Cerebellum (tissue), 4 donors: ENCODE measurements at places on chromosomes 5 and 9.

DNA sequence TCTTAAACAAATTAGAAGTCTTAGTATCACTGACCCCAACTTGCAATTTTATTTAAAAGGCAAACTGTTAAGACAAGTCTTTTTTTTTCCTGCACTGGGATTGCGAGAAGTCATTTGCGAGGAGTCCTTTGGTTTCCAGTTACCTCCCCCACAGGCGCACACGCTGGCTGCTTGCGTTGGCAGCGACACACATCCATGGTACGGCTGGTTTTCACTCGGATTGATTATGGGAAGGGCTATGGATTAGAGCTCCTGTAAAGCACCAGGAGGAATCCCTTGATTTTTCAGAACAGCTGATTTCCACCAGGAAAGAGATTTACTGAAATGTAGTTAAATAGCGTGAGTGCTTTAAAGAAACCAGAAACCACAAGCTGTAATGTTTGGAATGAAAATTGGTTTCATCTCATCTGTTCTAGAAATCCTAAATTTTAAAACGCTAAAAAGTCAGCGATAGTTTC, 737 bp downstream of the SLC1A3 start:
- no peak for DNase-seq

DNA sequence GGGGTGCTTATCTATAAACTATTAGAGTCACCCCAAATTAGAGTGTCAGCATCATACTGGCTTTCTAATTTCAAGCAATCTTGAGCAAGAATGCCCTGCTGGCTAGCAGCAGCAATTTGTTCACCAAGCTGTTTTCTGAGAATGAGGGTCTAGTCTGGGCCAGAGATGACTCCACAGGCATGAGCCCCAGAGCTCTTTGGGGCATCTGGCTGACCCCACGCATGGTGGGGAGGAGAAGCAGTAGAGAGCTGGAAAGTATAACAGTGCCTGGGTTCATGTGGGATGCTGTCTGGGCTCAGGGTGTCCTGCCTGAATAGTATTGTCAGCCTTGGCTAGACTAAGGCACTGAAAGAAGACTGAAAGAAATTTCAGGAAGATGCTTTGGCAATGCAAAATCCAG, 64.9 kb downstream of the C6 start:
- DNase-seq, result no peak

DNA sequence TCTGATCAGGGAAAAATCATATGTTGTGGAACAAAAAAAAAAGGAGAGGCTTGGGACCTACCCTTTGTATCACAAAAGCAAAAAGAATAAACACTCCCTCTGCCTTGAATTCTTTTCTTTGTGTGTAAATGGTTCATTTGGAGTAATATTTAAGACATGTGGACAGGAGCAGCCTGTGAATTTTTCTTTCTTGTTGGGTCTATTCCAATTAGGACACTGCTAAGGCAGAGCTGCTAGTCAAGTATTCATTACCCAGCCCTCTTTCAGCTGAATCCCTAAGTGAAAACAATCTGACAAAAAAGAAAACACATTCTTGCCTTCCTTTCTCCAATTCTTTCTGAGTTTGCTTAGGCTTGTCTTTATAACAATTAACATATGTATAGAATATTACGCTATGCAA, 330.0 kb downstream of the EBF1 start:
- DNase-seq, result peak; percentile 23

DNA sequence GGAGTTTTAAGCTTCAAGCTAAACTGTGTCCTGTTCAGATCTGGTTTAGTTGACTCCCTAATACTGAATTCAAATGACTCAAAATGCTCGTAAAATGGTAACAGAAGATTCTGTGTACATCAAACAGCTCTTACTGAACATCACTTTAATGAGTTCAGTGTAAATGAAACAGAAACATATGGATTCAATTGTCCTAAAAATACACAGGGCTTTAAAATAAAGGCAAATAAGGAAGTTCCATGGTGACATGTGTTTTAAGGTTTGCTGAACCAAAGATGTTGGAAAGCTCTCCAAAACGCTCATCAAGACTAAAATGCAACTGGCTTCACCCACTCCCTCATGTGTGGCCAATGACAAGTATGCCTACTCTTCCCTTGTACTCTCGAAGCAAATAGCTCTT, 340.0 kb upstream of the PIK3R1 start:
- no peak for DNase-seq

GRCh38 chr5:58902305-58902704, 319.4 kb downstream of the RAB3C start:
- DNase-seq, result no peak

DNA sequence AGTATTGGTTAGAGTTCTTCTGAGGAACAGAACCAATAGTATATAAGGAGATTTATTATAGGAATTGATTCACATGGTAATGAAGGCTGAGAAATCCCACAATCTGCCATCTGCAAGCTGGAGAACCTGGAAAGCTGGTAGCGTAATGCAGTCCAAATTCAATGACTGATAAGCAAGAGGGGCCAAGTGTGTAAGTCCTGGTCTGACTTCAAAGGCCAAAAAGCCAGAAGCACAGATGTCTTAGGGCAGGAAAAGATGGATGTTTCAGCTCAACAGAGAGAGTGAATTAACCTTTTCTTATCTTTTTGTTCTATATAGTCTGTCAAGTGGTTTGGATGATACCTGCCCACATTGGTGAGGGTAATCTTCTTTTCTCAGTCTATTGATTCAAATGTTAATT, 146.4 kb downstream of the FGF10 start:
- no peak for DNase-seq

- DNase-seq, result peak; percentile 80
Measured at GRCh38 chr5:54757541-54757940, 227.9 kb downstream of the ESM1 start.

GRCh38 chr9:134191455-134192209, 27.3 kb upstream of the RNU6ATAC start:
- DNase-seq, result no peak

DNA sequence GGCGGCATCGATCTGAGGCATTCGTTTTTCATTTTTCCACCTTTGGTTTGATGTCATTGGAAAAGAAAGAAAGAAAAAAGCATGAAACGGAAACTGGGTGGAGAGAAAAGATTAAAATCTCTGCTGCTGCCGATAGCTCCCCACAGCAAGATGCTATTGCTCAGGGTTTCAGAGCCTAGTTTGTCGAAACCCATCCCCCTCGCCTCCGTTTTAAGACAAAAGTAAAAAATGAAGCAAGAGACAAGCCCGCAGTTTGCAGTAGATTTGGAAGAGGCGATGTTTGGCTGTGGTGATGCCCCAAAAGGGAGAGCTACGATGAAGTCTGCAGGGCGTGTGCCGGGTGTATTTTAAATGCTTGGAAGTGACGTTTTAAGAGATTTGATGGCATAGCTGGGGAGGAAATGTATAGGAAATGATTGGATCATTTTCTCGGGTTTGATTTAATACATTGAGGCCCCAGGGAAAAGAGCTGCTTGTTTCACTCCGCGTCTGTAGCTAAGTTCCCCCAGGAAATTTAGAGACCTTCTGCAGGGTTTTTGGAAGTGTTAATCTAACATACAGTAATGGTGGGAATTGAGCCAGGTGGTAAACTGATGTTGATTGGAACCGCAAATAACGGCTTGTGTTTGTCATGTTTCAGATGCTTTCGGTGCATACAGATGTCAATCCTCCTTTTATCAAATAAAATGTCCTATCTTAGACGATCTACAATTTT, 909 bp downstream of the NDFIP1 start:
- peak; percentile 31 for DNase-seq

- no peak for DNase-seq
Measured at GRCh38 chr5:155307229-155307628, 293.7 kb downstream of the KIF4B start.

DNA sequence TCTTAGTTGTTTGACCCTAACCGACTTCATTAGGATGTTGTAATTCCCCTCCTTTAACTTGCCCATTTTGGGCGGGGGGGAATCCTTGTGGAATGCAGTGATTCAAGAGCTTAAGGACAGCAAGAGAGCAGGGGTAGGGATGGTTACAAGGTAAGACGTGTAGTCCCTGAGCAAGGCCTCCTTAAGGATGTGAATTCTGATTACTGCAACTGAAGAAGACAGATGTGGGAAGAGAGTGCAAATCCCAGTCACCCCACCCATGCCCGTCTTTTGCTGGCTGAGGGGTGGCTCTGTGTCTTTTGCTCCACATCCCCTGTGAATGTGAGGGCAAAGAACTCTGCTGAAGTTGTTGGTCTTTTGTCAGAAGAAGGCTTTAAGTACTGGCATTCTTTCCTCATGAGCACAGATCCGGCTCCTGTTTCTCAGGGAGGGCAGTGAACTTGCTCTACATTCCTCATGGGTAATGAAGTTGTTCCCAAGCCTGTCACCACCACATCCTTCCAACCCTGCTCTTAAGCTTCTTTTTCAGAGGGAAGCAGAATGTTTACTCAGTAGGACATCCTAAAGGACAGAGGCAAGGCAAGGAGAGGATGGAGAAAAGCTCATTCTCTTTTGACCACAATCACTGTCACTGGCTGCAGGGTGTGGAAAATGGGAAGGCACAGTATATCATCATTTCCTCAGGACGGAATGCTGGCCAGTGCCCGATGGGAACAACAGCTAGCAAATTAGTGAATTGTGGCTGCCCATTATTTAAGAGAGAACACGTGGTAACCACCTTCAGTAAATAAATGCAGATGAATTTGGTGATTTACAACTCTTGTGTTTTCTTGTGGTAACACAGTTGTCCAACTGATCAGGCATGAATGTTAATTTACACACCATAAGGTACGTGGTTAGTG, 61.5 kb downstream of the RAI14 start:
- no peak for DNase-seq

- DNase-seq, result no peak
Measured at GRCh38 chr9:27365707-27366376, 68.9 kb upstream of the EQTN start.

GRCh38 chr5:139061274-139061673, 136.9 kb downstream of the SIL1 start:
- DNase-seq, result no peak

- no peak for DNase-seq
Measured at GRCh38 chr9:108205276-108205675, 650.5 kb downstream of the ACTL7B start.

- no peak for DNase-seq
Measured at GRCh38 chr9:113675475-113675941, 200.6 kb upstream of the ZNF618 start.

GRCh38 chr5:178496642-178497041, 93.6 kb downstream of the COL23A1 start:
- no peak for DNase-seq

DNA sequence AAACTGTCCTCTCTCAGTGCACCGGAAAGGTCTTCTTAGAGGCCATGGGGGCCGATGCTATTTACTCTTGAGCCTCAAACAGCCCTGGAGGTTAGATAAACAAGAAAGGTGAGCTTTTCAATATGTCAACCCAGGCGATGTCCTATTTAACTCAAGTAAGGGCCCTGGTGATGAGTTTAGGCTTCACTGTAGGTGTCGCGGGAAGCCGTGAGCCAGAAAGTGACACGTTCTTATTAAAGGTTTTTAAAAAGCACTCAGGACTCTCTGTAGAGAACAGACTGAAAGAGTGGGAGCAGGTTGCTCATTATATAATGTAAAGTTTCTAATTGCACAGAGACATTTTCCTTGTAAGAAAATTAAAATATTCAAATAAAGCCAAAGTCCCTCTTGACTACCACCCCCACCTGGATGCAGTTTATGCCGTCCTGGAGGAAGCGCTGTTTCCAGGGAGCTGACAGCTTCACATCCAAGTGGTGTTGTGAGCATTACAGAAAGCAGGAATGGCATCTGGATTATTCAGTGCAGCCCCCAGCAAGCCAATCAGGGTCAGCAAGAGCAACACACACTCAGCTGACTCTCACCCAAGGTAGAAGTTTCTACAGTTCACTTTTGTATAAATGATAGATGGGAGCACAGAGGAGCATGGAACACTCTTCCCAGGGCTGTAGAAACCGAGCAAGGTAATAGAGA, 280.3 kb downstream of the DRD1 start:
- DNase-seq, result no peak

DNA sequence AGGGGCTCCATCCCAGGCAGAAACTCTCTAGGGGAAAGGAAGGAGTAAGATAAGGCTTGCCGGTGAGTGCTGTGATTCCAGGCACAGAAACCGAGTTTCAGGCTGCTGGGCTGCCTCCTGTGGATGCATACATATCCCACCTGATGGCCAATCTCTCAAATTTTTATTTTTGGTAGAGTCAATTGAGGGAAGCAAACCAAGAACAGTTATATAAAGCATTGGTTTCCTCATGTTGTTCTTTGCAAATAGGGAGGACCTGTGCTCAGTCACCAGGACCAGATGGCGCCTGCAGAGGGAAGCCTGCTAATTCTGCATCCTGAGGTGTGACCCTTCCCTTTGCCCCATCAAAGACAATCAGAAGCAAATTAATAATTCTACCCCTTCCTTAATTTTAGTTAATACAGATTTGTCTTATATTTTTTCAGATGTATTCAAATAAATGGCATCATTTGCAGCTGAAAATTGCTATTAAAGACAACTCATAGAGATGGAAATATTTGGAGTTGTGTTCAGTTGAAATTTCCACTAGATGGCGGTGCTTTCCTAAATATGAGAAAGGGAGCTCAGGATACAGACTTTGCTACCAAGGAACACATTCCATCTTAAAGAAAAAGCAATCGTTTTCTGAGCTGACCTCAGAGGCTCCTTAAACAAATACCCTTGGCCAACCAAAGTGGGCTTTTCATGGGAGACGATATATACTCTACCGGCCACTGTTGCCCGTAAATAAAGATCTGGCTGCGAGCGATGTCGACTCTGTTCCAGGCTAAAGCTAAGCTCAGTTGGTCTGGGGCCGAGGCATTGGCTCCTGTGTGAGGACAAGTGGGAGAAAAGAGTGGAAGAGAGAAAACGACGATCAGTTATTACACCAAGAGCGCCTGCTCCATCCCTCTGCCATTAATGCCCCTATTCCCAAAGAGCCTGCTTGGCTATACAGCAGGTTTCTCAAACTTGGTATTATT, 225.7 kb upstream of the KLF9 start:
- peak; percentile 73 for DNase-seq

DNA sequence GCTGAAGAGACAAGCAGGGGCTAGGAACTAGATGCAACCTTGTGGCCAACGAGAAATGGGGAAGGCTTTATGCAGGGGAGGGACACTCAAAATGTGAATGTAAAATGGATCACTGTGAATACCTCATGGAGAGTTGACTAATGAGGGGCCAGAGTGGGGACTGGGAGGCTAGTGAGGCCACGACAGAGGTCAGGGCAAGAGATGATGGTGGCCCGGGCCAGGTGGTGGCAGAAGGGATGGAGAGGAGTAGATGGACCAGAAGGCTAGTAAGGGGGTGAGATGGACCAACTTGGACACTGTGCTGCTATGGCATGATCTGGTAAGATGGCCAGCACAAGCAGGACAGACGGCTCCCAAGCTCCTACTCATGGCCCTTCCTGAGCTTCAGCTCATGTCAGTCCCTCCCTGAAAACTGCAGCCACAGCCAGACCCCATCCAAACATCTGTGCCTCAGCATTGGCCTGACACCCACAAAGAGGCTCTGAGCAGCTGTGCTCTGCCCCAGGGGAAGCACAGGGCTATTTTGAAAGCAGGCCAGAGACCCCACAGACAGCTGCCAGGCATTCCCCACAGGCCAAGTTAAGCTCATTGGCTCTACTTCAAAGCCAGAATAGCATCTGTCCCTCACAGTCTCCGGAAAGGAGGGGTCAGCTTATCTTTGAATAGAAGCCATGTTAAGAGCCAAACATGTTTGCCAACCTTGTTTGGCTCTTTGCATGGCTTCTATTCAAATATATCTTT, 22.1 kb downstream of the P4HA2 start:
- DNase-seq, result no peak
